ENCODE measurements at places on chromosomes 5 and 9. TPM values are rescaled to one million over a fixed set of nuclear protein-coding genes. Genes with fewer than 3 reads are reported as not detected.

ALDH7A1 gene
- 35.2 TPM for total RNA-seq

IL4 gene
- total RNA-seq = not detected

BAAT gene
- not detected for total RNA-seq

GCNT4 gene
- 3.2 TPM for total RNA-seq

SPATA31A3 gene
- total RNA-seq = not detected

RELL2 gene
- total RNA-seq = 12.6 TPM

LCN2 gene
- total RNA-seq = 283 TPM

SPATA31D4 gene
- total RNA-seq = not detected

GRCh38 chr5:33501899-33502298, 61.1 kb downstream of the TARS1 start:
- no peak for DNase-seq

DNA sequence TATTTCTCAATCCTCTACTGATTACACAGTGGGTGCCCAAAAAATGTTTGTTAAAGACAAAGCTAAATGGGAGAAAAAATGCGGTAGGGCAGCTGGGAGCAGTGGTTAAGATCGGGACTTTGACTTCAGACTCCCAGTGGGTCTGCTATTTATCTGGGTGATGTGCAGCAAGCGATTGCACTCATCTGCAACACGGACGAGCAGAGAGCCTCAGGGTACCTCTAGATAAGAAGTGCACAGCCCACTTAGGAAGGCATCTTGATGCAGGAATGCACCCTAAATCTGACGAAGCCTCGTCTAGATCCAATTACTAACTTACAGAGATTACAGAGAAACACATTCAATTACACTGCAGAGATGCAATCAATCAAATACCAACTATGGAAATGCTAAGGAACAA, 4.0 kb downstream of the MAPK9 start:
- DNase-seq = no peak

DNA sequence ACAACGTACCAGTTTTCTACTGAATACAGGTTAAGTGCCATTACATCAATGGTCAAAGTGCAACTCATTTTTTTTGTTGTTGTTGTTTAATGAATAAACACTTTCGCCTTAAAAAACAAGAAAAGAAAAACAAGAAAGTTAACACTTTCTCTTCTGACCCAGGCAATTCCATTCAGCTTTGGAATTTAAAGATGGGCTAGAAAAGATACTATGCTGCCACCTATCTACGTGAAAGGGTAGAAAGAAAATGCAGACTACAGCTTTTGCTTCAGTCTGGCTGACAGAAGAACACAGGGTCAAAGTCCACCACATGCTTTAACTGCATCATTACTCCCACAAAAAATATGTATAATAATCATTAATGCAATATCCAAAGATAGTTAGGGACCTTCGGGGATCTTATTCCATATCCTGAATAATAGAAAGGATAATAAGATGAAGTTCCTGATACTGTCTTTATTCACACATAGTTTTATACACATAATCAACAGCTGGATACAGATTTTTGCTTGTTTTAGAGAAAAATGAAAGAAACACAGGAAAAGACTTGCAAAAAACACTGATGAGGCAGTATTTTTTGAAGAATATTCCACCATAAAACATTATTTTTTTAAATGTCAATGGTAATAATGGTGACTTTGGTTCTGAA, 40.4 kb downstream of the ZDHHC21 start:
- no peak for DNase-seq

- no peak for DNase-seq
These were observed 199.6 kb downstream of the CRB2 start for GRCh38 chr9:123555646-123556045.

DNA sequence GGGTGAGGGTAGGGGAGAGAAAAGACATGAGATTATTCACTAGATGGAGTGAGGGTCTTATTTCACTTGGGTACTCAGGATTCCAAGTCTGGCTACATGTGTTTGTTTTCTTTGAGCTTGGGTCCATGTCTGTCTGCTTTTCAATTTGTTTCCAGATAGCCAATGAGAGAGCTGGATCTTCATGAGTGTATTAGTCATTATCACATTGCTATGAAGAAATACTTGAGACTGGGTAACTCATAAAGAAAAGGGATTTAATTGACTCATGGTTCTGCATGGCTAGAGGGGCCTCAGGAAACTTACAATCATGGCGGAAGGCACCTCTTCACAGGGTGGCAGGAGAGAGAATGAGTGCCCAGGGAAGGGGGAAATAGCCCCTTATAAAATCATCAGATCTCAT, 196.8 kb upstream of the TRIM32 start:
- DNase-seq = peak; percentile 18

- no peak for DNase-seq
These were observed 51.1 kb downstream of the NEK6 start for GRCh38 chr9:124308606-124309491.

DNA sequence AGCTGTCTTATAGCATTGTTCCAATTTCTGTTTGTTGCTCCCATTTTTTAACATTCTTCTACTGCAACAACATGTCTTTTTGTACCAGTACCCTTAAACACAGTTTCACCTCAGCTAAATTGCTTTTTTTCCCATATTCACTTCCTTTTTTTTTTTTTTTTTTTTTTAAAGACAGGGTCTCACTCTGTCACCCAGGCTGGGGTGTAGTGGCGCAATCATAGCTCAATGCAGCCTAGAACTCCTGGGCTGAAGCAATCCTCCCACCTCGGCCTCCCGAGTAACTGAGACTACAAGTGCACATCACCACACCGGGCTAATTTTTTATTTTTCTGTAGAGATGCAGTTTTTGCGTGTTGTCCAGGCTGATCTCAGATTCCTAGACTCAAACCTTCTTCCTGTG, 161.3 kb downstream of the NIPBL start:
- no peak for DNase-seq

- DNase-seq = no peak
These were observed 50.3 kb downstream of the CPLANE1 start for GRCh38 chr5:37198842-37199241.

DNA sequence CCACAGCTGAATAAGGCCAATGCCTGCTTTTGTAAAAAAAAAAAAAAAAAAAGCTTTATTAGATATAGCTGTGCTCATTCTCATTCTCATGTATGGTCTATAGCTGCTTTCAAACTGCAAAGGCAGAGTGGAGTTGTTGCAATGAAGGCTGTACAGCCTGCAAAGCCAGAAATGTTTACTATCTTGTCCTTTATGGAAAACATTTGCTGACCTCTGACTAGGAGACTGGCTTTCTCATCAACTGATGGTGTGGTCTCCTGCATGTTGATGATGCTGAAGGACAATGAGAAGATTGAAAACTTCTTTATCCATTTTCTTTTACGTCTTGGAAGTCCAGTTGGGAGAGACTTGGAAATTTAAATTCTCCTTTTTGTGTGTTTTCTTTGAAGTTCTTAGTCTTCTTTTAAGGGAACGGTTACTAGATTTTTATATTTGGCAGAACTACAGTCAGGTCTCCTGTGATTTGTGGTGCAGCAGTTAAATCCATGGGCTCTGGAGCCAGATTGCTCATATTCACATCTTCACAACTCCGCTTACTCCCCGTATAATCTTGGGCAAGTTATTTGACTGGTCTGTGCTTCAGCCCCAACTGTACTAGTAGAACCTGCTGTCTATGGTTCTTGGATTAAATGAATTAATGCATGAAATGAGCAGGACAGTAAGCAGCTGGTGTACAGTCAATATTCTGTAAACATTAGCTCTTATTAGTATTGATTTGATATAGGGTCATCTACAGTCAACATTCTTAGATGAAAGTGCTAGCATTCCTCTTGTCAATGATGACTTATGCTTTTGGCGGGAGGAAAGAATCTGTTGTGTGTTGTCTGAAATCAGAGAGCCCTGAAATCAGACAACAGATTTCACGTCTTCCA, 39.7 kb upstream of the BASP1 start:
- no peak for DNase-seq
